ENCODE measurements at places on chromosomes 1 and 21.

- no peak for DNase-seq
These were observed 34.7 kb downstream of the RNF11 start for GRCh38 chr1:51270751-51271150.

DNA sequence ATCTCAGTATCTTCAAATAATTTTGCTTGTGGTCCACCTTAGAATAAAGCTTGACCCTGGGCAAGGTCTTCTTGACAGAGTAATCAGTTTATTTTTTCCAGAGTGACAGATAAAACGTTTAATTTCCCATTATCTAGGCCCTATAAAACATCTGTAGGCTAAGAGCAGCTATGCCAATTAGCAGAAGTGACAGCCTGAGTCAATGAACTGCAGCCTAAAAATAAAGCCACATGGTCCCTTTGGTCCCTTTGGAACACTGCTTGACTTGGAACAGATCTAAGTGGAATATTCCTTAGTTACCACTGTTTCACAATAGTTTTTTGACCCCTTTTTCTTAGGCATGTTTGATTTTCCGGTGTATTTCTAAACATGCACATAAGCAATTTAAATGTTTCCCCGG is 6.3 kb upstream of the RGS13 start:
- no peak for DNase-seq

DNA sequence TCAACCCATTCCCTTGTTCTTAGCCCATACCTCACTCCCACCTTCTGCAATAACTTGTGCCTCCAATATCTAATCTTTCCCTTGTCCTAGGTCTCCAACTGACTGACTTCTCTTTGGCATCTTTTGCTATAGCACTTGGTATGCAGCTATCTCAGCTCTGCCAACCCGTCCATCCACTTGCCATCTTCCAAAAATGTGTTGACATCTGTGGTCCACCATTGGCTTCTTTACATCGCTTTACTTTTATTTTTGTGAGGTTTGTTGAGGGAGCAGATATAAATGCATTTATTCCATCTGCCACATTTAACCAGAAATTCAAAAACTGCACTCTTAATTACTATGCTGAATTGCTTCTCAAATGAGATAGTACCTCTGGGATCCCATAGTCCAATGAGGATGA is 24.9 kb upstream of the PSMB2 start:
- DNase-seq, result no peak

DNA sequence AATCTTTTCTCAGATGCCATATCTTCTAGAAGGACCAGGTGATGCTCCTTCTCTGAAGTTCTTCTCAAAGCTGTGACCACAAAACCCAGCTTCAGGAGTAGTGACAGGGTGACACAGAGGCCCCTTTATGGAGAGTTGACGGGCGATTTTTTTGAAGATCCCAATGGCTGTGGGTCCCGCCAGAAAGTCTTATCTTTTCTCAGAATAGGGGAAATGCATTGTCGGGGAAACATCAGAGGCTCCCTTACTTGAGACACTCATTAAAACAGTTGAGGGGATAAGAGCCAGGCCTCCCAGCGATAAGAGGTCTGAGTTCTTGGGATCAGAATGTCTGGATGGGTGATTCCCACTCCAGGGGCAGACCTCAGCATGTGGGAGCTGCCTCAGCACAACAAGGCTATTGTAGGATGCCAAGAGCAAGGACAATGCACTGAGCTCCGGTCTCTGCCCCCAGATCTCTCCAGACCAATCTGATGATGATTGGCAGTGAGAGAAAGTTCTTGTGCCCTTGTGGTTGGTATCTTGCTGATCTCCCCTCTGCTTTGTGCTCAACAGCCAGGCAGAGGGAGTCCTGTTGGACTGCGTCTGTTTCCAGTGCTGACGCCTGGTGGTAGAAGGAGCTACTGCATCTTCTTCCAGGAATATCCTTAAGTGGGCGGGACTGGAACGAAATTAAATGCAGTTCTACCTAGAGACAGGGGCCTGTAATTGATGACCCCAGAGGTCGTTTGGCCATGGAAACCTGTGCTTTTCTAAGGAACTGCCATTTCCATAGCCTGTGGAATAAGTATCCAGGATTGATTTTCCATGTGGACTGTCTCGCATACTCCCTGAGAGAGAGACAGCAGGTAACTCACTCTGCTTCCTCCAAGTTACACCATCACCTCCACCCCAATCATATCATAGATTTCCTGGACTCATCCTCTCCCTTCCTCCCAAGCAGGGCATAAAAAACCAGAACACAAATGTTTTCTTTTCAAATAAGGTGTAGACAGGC is 6.8 kb upstream of the ACKR1 start:
- peak; percentile 40 for DNase-seq

GRCh38 chr21:40454057-40454456 is 392.9 kb downstream of the DSCAM start:
- DNase-seq, result no peak

GRCh38 chr1:53147174-53147573 is 4.7 kb upstream of the SLC1A7 start:
- no peak for DNase-seq

- no peak for DNase-seq
These were observed 34.0 kb upstream of the BACH1 start for GRCh38 chr21:29264721-29265120.

- no peak for DNase-seq
These were observed 81.8 kb downstream of the PHTF1 start for GRCh38 chr1:113677250-113678158.

DNA sequence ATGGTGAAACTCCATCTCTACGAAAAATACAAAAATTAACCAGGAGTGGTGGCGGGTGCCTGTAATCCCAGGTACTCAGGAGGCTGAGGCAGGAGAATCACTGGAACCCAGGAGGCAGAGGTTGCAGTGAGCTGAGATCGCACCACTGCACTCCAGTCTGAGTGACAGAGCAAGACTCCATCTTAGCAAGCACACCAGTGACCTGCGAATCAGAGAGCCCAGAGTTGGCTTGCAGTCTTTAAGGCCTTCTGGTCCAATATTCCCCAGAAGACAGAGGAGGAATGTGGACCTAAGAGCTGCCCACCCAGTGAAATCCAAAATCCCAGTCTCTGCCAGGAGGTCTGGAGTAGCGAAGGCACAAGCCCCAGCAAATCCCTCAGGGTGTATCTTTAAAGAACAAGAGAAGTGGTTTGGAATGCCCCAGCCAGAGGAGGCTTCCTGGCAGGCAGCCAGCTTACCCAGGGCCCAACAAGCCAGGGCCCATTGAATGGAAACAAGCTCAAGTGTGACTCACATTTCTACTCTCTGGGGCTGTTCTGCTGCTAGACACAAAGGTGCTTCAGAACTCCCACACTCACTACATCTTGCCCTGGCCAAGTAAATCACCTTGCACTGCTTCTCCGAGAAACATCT is 23.9 kb downstream of the GPR161 start:
- DNase-seq, result peak; percentile 43

- DNase-seq, result no peak
These were observed 166.2 kb downstream of the TOMM20 start for GRCh38 chr1:234962340-234962989.

DNA sequence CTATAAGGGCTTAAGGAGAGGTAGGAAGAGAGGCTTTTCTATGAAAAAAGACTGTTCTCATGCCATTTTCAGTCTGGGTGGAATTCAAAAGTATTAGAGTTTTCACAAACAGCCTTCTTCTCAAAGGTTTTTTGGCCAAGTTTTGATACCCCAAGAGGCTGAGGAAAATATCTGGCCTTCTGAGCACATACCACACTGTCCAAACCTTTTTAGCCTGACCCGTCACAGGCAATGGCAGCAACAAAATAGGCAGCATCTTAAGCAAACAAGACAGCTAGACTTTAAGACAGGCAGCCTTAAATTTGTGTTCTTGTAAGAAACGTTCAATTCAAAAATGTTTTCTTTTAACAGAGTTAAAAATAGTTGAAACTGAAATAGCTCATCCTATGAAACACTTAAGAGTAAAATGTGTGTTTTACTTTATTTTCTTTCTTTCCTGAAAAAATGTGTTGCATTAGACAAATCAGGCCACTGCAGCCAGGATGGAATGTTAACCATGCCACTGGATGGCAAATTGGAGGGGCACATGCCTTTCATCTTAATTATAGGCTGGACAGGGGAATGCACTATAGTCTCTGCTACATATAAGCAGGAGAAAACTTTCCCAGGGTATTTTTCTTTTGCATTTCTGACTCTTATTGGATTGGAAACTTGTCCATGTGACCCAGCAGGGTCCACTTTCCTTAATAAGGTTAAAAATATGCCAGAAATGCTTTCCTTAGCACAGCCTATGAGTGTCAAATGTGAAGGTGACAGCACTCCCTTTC is 315.0 kb downstream of the TGFB2 start:
- no peak for DNase-seq

DNA sequence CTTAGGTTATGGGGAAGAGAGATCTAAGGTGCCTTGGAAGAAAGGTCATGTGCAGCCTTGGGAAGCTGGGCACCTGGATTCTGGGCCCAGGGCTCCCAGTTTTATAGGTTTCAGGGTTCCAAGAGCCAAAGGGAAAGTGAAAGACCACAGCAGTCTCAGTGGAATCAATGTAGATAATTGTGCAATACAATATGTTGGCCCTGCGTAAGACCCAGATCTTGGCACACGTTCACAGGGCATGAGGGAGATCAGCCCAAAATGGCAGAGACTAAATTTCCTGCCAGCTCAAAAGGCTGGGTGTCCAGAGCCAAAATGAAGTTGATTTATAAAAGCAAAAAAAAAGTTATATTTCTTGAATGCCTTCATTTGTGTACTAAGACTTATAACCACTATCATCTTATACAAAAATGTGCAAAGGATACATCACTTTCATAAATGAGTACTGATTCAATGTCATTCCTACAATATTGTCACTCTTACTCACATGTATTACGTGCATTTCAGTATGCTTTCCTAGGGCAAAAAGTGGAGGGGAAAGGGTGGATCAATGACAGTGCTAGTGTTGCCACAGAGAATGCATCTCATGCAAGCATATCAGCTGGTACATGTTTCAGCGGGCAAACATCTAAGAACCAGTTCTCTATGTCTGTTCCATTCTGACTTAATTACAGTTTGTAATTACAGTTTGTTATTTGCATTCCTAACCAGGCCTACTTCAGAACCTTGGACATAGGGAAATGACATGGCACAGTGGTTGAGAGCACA is 22.5 kb upstream of the NPL start:
- no peak for DNase-seq

GRCh38 chr1:91018006-91018405 is 3.8 kb downstream of the ZNF644 start:
- no peak for DNase-seq

DNA sequence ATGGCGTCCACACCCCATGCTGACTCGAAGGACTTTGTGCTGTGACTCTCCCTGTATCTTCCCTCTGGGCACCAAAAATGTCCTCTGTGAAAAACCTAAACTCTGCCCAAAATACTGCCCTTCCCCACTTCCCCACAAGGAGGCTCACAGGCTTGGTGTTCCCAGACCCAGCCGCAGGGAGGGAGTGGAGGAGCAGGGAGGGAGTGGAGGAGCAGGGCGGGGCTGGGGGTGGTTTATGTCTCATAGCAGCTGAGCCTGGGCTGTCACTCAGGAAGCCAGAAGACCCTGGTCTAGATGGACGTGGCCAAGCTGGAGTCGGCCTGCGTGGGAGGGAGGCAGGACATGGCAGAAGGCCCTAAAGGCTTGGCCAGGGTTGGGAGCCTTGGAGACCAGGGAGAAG is 461.7 kb downstream of the PTPRU start:
- no peak for DNase-seq

- DNase-seq, result no peak
These were observed 21.0 kb upstream of the FUCA1 start for GRCh38 chr1:23889074-23889473.

GRCh38 chr1:168195199-168196135 is 16.7 kb downstream of the TIPRL start:
- no peak for DNase-seq

DNA sequence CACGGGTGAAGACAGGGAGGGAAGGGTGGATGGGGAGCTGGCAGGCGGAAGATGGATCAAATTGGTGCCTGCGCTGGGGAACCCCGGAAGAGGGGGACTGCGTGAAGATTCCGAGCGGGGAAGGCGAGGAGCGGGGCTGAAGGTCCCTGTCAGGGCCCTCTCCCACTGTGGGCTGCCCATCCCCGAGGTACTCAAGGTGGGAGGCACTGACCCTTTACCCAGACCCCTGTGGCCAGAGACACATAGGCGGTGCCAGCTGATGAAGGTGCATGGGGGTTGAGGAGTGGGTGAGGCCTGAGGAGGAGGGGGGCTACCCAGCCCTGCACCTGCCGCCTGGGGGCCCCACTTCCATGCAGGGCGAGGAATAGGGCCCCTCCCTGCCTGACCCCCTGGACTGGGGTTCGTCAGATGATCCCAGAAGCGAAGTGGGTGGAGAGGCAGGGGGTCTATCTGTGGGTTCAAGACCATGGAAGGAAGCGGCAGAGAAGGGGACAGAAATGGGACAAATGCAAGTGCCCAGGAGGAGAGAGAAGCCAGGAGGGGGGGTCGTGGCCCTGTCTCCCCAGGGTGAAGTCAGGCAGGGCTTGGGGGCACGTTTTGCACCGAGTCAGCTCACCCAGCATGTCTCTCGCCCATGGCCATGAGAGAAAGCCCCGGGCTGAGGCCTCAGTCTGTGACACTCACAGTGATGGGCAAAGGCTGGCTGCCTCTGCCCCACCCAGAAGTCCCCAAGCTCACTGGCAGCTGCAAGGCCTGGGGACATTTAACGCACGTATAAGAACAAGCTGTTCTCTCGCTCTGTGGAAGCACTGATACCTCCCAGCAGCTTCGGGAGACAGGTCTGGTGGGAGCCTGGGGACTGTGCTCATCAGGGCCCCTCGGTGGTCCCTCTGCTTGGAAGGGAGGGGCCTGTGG is 7.0 kb upstream of the MMEL1 start:
- DNase-seq, result no peak

GRCh38 chr1:59978511-59978910 is 51.9 kb upstream of the CYP2J2 start:
- DNase-seq, result no peak

GRCh38 chr1:232627645-232628334 is 2.1 kb downstream of the SIPA1L2 start:
- DNase-seq, result no peak

DNA sequence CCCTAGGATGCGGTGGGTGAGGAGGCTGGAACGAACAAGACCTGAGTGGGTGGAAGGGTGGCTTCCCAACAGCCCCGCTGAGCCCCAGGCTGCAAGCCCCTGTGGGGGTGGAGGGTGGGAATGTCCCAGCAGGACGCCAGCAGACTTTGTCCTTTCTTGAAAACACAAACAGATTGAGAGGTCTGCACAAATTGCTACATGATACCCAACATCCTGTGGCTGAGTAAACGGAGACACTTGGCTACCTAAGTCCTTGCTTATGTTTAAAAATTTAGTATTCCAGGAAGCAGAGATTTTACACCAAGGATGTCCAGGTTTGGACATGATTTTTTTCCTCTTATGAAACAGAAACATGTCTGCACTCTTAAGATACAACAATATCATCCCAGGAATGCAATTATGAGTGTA is 11.8 kb upstream of the F3 start:
- no peak for DNase-seq

DNA sequence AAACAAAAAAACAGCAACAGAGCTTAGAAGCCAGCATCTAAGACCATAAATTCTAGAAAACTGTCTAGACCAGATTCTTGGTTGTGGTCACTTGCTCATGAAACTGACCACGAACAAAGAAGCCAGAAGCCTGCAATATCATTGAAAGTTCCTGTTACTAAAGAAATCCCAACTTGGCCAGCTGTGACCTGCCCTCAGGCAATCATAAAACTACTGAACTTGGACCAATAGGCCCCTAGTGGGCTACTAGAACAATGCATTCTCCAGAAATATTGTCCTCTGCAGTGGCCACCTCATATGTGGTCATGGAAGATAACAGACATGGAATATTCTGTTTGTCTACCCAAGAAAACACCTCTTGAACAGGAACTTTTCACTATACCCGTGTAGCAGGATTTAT is 87.7 kb downstream of the SPATA17 start:
- DNase-seq, result no peak

- DNase-seq, result no peak
These were observed 51.8 kb upstream of the GRIK1 start for GRCh38 chr21:29991624-29992023.
